Activated T-cell treated with anti-CD3 and anti-CD28 coated beads for 24 hours (primary cell): ENCODE measurements at places on chromosomes 3 and 15.

DNA sequence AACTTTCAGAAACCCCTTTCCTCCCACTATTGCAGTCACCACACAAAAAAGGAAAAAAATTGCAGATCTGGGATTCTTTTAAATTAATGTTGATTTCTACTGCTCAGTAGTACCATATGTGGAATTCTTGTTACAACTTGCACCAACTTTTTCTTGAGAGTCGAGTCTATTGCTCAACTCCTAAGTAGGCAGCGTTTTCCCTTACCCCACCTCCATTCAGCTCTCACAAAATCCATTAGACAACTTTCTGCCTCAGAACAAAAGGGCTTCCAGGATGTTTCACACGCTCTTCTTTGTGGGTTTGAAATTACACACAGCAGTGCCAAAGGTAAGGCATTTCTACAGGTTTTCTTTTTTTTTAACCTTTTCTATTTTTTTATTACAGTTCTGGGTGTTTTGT is 179.5 kb downstream of the ANXA2 start:
- no peak for DNase-seq

DNA sequence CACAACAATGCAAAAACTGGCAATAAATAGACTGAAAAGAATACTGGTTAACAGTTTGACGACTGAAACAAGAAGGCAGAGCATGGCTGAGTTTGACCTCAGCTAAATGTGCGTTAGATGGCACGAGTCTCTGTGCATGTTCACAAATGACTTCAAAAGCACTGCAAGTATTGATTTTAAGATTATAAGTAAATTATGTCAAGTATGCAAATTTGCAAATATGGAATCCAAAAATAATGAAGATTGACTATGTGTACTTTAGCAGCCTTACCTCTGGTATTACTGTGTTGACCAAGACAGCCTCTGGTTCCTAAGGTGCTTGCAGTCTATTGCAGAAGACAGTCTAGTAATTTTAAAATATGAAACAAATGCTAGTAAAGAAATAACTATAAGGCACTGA is 2.6 kb upstream of the EIF5A2 start:
- DNase-seq, result no peak

DNA sequence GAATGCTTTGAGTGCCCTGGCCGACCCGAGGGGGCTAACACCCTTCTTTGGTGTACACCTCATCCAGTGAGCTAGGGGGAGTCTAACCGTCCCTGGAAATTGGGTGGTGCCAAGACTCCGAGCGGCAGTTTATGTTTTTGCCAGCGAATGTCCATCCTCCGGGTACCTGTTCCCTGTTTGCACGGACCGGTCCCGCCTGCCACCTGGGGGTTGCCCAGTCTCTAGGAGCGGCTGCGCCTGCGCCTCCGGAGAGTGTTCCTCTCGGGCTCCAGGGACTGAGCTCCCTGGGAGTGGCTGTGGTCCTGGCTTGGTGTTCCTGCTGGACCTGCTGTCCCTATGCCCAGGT is 913 bp upstream of the WNT7A start:
- DNase-seq, result no peak

- no peak for DNase-seq
These were observed 56.0 kb upstream of the KCNMB2 start for GRCh38 chr3:178480274-178480673.

- DNase-seq, result no peak
These were observed 13.2 kb downstream of the LIMD1 start for GRCh38 chr3:45607790-45608189.
